ENCODE measurements at places on chromosomes 2 and 18.
A peak's percentile ranks its signal among the peaks of the same experiment; 100 is the strongest.

GRCh38 chr18:864872-865273 lies 39.8 kb upstream of the ADCYAP1 start:
- DNase-seq, result peak; percentile 39

DNA sequence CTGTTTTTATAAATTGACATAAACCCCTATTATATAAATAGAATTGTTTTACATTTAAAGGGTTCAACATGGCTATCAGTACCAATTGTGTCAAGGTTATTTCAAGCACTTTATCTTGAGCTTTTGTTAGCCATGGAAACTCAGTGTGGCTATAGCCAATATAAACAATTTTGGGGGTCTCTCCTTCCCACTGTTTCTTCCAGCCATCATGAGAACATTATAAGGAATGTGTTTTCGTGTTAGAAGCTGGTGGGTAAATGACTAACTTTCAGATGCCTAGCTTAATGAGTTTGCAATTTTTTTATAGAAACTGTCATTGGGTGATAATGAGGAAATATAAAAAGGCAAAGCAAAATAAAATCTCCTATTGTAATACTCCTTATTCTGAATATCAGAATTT lies 153.5 kb upstream of the FOSL2 start:
- no peak for DNase-seq

- no peak for DNase-seq
Measured at GRCh38 chr2:97707362-97708047, 5.9 kb upstream of the ZAP70 start.

- no peak for DNase-seq
Measured at GRCh38 chr18:33580546-33580945, 2.5 kb downstream of the ASXL3 start.

- DNase-seq, result no peak
Measured at GRCh38 chr2:109377976-109378375, 235.8 kb downstream of the SEPTIN10 start.

DNA sequence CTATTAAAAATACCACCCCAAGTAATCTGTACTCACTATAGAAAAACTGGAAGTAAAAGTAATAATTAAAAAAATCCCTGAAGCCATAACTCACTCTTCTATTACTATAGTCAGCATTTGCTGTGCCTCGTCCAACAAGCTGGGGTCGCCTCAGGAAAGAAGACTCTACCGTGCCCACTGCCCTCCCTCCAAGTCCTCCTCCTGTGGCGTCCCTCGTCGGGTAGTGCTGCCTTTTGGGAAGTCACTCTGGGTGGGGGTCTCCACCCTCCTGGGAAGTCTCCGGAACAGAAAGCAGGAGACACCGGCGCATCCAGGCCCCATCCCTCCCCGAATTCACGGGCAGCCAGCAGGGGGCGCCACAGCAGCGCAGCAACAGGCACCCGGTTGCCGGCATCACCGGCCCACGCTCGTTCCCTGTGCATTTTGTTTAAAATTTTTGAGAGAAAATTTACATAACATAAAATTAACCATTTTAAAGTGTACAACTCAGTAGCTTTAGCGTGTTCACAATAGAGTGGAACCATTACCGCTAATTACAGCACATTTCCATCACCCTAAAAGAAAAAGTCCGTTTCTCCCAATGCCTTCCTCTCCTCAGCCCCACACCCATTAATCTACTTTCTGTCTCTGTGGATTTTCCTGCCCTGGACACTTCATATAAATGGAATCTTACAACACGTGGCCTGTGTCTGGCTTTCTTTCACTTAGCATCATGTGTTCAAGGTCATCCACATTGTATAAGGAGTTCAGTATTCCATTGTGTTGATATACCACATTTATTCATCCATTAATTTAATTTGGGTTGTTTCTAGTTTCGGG lies 62.2 kb downstream of the ADNP2 start:
- no peak for DNase-seq

- DNase-seq, result no peak
Measured at GRCh38 chr2:81196933-81197628, 892.5 kb upstream of the LRRTM1 start.

GRCh38 chr2:240513549-240514287 lies 44.1 kb downstream of the ANKMY1 start:
- DNase-seq, result peak; percentile 61

GRCh38 chr18:75275226-75275625 lies 64.6 kb downstream of the TSHZ1 start:
- DNase-seq, result no peak

- DNase-seq, result no peak
Measured at GRCh38 chr2:15667809-15668556, 76.3 kb downstream of the DDX1 start.

Measured in GM04504 (cell line).